T-helper 1 cell treated with Interleukin-12 subunit alpha and Interleukin-12 subunit beta and Interleukin-4 antibody, amounts not matched to agents 30 ng/mL and 1 ng/mL, for 36 hours (primary cell): ENCODE measurements at places on chromosomes 1 and 21. TPM values are rescaled to one million over a fixed set of nuclear protein-coding genes. Genes with fewer than 3 reads are reported as not detected.

PYHIN1 gene
- total RNA-seq = 35.3 and 36.2 TPM in 2 replicates

USF1 gene
- total RNA-seq = 78.3 and 86.9 TPM in 2 replicates

ACTL8 gene
- total RNA-seq = not detected in 2 replicates

GSTM5 gene
- not detected in 2 replicates for total RNA-seq

CELSR2 gene
- 4.2 and 4.4 TPM in 2 replicates for total RNA-seq

S100A1 gene
- not detected in 2 replicates for total RNA-seq

CRYAA gene
- not detected in 2 replicates for total RNA-seq

MRPL24 gene
- total RNA-seq = 61.0 and 67.4 TPM in 2 replicates

TIE1 gene
- total RNA-seq = 0.25 and 0.85 TPM in 2 replicates

TMEM50A gene
- 151 and 156 TPM in 2 replicates for total RNA-seq

BRINP3 gene
- total RNA-seq = not detected in 2 replicates

EVA1C gene
- 2.2 and 2.8 TPM in 2 replicates for total RNA-seq

LORICRIN gene
- total RNA-seq = not detected in 2 replicates

BTG3 gene
- 55.6 and 57.6 TPM in 2 replicates for total RNA-seq

TRABD2B gene
- total RNA-seq = not detected in 2 replicates

RASSF5 gene
- 248 and 252 TPM in 2 replicates for total RNA-seq

ALPL gene
- not detected in 2 replicates for total RNA-seq

TMEM269 gene
- total RNA-seq = 0.32 and 0.54 TPM in 2 replicates

CELA3A gene
- not detected in 2 replicates for total RNA-seq

FCRL4 gene
- not detected in 2 replicates for total RNA-seq
